ENCODE measurements at places on chromosomes 6 and 20. TPM values are rescaled to one million over a fixed set of nuclear protein-coding genes. Genes with fewer than 3 reads are reported as not detected.

The PRPF6 gene
- 32.9 TPM for total RNA-seq

- DNase-seq, result peak; percentile 64
Observed at GRCh38 chr6:26087284-26088115, at the start of gene HFE. HFE (plus strand) TSS chr6:26087429; CDS start chr6:26087441, 12 bp downstream.

- no peak for DNase-seq
Observed at GRCh38 chr6:130520221-130520620, 154.4 kb downstream of the TMEM200A start.

DNA sequence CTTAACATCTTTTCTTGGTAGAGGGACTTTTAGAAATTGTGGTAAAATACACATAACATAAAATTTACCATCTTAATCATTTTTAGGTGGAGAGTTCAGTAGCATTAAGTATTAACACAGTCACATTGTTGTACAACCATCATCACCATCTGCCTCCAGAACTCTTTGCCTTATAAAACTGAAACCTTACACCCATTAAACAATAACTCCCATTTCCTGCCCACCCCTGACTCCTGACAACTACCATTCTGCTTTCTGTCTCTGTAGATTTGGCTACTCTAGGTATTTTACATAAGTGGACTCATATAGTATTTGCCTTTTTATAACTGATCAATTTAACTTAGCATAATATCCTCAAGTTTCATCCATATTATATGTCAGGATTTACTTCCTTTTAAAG lies 88.7 kb downstream of the ZHX3 start:
- DNase-seq, result no peak

DNA sequence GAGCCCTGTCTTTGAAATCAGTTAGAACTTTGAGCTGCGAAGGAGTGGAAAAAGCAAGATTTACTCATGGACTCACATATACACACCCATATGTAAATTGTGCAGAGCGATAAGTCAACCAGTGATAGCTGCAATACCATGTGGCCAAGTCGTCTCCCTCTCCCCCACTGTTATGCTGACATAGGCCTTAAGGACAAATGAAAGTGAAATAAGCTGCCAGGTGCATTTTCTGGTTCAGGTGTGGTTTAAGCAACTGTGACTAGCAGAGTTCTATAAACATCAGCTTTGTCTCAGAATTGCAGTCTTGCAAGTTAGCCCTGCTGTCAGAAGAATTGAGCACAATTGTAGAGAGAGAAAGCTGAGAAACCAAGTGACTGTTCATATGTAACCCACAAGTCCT lies 9.6 kb downstream of the FAM83B start:
- no peak for DNase-seq

DNA sequence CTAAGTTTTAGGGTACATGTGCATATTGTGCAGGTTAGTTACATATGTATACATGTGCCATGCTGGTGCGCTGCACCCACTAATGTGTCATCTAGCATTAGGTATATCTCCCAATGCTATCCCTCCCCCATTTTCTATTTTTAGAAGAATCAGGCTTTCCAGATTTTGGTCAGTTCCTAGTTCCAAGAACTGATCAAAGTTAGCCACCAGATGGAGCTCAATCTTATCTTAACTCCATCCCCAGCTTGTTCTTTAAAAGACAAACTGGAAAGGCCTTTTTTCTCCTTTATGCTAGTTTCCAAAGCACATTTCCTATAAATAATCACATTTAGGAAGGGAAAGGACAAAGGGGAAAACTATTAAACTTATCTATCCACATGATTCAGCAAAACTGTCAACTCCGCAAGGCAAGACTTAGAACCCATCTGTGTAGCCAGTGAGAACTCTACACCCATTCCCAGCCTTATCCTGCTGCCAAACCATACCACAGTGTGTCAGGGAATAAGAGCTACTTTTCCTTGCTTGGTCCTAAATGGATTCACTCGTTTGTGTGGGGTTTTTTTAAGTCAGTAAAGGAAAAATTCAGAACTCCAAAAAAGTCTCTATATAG lies 22.8 kb upstream of the KHDC1 start:
- no peak for DNase-seq

DNA sequence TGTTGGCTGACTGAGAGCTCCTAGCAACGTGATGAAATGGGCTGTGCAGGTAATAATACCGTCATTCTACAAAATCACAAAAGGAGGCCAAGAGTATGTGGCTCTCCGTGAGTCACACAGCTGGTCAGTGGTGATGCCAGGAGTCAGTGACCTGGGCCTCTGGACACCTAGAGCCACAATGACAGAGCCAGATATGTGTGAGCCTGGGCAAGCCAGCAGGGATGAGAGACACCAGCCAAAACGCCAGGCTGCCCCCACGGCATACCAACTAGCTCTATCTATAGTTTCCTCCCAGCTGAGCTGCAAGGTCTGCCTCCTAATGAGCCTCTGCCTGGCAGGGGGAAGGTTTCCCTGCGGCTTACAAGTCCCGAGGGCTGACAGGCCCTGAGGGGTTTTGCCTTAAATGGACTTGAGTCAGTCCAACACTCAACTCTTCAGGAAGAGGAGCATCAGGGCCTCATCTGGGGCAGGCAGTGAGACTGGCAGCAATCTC lies 70.0 kb downstream of the CPNE5 start:
- DNase-seq, result no peak

DNA sequence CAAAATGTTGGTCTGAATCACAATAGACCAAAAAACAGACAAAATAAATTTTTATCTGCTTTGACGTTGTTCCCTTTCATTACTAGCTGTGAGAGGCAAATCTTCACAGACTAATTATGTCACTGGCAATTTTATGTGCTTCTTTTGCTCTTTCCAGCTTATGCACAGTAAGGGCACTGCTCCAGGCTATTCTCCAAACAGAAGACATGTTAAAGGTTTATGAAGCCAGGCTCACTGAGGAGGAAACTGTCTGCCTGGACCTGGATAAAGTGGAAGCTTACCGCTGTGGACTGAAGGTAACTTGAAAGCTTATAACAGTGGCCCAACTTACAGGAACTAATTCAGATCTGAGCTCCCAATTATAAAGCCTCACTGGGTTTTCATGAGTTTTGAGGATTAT lies 15.5 kb upstream of the SNRNP48 start:
- no peak for DNase-seq

GRCh38 chr6:40410821-40411220 lies 176.3 kb downstream of the LRFN2 start:
- DNase-seq, result no peak

DNA sequence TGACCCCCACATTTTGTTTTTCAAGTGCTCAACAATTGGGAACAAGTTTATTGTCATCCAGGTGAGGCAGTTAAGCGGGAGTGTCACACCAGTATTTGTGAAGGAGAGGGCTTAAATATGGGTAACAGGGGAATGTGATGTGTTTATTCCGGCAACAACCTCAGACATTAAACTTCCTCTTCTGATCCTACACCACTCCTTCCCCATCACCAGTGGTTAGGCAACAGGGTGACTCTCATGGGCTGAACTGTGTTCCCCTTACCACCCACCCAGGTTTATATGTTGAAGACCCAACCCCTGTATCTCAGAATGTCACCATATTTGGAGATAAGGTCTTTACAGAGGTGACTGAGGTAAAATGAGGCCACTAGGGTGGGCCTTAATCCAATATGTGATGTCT lies 52.1 kb upstream of the RNF182 start:
- DNase-seq, result no peak

DNA sequence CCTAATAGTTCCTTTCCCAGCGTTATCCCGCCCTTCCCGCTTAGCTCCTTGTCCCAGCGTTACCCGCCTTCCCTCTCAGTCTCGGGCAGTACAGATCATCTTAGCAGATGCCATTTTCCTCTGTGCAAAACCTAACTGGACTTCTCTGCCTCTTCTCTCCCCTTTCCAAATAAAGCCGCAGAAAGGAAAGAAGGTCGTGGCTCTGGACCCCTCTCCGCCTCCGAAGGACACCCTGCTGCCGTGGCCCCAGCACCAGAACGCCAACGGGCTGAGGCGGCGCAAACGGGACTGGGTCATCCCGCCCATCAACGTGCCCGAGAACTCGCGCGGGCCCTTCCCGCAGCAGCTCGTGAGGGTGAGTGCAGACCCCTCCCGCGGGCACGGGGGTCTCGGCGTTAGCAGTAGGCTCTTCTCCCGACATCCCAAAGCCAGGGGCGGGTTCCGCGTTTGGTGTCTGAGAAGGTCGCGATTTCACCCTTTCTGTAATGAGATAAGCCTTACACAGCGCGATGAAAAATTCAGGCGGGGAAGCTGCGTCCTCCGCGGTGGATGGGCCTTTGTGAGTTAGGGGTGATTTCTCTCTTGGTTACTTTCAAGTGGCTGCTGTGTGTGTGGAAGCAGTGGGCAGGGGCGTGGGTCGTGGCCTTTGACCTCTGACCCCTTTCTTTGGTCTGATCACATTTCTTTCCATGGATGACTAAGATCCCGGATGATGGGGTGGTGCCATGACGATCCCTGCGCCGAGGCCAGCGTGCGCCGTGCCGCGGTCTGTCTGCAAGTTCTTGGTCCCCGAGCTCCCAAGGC lies 292.7 kb downstream of the TAF4 start:
- no peak for DNase-seq

The SLC26A8 gene
- total RNA-seq, result not detected

The XKR7 gene
- total RNA-seq, result not detected

DNA sequence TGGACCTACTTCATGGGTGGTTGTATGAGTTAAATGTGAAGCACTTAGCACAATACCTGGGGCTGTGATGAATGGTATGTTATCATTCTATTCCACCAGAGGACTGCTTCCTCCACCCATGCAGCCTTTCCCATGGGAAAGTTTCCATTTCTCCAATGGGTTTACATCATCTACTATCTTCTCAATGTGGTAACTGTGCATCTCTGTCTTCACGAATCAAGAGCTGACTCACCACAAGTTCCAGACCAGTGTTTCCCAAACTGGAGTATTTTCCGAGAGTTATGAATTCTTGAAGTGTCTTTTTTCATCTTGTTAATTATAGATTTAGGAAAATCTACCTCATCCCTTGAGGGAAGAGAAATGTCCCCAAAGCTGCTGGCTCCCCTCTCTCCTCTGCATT lies 182.8 kb downstream of the UNC5CL start:
- no peak for DNase-seq

The ADTRP gene
- not detected for total RNA-seq

- DNase-seq, result peak; percentile 76
Observed at GRCh38 chr6:41939176-41939847, 2.3 kb downstream of the CCND3 start.

- DNase-seq, result no peak
Observed at GRCh38 chr6:170523256-170524171, 29.6 kb downstream of the PSMB1 start.

The SLC29A1 gene
- total RNA-seq, result 256 TPM

DNA sequence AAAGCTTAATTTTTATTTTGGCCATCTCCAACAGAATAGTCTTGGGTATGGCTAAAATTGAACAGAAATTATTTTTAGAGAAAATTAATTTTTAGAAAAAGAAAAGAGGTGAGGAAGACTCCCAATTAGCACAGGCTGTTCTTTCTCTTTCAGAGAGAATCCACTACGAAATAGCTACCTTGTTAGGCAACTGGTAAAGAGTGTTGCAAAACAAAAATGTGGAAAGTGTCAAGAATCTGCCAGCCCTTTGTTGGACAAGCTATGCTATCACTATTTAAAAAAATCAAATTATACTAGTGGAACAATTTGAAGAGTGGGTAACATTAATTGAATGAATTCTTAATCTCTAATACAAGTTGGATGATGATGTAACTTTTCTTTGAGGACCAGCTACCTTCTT lies 19.2 kb upstream of the ZSCAN9 start:
- DNase-seq, result no peak

The NKX2-4 gene
- not detected for total RNA-seq

The LY6G6F gene
- not detected for total RNA-seq

DNA sequence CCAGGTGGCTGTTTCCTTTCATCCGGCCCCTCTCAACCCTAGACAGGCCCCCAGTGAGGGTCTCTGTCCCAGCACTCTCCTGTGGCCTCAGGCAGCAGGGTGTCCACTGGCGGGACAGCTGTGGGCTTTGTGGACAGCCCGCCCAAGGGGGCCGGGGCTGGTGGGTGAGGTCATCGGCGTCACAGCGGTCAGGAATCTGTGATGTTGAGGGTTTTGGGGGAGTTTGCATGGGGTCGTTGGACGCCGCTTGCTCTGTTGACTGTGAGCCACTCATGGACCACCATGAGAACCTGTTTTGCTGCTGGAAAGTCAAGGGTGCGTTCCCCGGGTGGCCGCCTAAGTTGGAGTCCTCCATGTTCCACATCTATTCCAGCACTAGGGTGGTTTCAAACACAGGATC lies 146.4 kb downstream of the DTNBP1 start:
- no peak for DNase-seq

- no peak for DNase-seq
Observed at GRCh38 chr6:34970488-34970887, 81.4 kb downstream of the ANKS1A start.

DNA sequence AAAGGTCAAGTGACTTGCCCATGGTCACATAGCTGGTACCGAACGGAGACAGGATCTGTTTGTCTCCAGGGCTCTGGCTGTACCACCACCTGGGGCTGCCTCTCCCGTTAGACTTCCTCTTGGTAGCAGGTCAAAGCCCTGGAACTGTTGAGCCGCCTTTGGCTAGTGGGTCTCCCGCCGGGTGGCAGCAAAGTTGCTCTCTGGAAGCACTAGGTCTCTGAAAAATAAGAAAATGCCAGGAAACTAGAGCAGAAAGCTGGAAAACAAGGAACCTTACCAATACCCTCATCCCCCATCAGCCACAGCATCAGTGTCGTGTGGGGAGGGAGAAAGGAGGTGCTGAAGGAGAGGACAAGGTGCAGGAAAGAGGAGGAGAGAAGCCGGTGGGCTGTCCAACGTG lies 291.0 kb upstream of the SUPT3H start:
- peak; percentile 44 for DNase-seq

DNA sequence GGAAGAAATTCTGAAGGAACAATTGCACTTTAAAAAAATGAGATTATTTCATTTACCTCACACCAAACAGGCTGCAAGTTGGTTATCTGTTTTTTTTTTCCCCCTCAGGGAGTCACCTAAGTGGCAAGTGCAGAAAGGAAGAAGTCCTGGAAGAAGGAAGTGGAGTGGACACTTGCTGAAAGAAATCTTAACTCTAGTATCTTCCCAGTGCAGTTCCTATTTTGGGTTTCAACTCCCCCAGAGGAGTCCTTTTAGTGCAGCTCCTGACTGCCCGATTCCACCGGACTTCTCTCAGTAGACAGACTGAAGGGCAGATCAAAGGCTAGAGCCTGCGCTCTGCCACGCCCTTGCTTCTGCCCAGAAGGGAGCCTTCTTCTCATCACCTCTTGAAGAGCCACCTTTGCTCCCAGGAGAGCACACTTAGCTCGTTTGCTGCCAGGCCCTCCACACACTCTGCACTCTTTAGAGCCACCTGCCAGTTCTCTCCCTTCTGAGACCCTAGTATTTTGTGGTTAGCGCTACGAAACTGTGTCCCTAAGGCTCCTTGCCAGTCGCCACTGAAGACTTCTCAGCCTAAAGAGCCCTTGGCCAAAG lies 4.9 kb downstream of the MTCL3 start:
- no peak for DNase-seq

GRCh38 chr6:119533603-119534279 lies 184.2 kb upstream of the MAN1A1 start:
- DNase-seq, result no peak

- no peak for DNase-seq
Observed at GRCh38 chr6:15892369-15892768, 229.5 kb upstream of the DTNBP1 start.

The OR12D3 gene
- not detected for total RNA-seq
